T-helper 2 cell treated with Interferon-gamma antibody and Interleukin-4, amounts not matched to agents 5 μg/mL and 100 μg/mL, for 36 hours (primary cell): ENCODE measurements at places on chromosomes 12 and 14.
A peak's percentile ranks its signal among the peaks of the same experiment; 100 is the strongest.

DNA sequence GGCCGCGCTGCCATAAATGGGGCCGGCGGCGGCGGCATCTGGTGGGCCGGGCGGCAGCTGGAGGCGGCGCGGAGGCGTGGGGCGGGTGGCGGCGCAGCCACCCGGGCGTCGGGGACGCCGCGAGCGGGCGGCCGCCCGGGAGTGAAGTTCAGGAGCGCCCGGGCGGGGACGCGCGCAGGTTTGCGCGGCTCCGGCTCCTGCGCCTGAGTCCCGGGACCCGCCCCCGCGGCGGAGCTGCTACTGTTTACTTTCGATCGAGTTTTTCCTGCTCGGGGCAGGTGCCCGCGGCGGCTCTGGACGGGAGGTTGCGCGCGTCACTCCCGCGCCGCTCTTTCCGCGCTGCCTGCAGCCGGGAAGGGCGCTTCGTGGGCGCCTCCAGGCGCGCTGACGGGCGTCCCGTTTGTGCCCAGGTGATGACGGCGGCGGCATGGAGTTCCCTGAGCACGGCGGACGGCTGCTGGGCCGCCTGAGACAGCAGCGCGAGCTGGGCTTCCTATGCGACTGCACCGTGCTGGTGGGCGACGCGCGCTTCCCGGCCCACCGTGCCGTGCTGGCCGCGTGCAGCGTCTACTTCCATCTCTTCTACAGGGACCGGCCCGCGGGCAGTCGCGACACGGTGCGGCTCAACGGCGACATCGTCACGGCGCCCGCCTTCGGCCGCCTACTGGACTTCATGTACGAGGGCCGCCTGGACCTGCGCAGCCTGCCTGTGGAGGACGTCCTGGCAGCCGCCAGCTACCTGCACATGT lies at the start of gene ZBTB42:
TSS of gene ZBTB42 (plus strand) at position 331 of the 749 bp plus-strand sequence. CDS start at position 428, 97 bp downstream.
- DNase-seq: peak; percentile 75

DNA sequence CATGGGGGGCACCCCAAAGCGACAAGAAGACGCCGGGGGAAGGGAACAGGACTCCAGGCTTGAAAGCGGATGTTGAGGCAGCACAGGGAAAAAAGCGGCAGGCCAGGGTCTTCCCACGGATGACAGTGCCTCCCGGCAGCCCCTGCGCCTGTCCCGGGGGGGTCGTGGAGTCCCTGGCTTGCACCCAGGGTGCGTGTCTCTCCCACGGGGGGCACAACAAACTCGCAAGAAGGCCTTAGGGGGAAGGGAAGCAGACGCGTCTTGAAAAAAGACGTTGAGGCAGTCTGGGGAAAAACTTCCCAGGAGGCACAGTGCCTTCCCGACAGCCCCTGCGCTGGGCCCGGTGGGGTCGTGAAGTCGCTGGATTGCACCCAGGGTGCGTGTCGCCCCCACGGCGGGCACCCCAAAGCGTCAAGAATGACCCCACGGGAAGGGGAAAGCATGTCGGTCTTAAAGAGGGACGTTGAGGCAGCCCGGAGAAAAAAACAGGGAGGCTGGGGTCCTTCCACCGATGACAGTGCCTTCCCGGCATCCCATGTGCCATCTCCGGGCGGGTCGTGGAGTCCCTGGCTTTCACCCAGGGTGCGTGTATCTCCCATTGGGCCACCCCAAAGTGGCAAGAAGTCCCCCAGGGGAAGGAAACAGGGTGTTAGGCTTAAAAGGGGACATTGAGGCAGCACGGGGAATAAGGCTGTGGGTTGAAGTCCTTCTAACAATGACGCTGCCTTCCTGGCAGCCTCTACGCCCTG lies 159.9 kb upstream of the ALG10B start:
- no peak for DNase-seq

- no peak for DNase-seq
Measured at GRCh38 chr12:132162508-132163031, 18.3 kb downstream of the NOC4L start.

DNA sequence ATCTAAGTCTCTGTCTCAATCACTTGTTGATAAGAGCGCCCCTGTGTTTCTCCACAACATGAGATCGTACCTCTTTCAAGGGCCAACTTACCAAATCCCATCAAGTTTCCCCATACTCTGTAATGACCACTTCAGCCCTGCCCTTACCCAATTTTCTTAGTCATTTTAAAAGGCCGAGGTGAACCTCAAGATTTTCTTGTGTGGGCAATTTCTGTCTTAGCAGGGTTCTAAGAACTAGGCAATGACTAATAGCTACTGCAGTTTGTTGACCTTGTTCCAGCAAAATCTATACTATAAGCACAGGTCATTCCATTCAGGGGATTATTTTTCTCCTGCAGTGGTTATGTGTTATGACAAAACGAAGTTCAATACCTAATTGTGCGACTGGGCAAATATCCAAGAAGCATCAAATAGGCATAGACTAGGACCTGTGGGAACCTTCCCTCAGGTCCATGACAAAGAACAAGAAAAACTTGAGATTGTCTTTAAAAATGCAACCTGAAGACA lies 359.8 kb downstream of the PCNX1 start:
- peak; percentile 69 for DNase-seq

- DNase-seq: no peak
Measured at GRCh38 chr14:51228890-51229289, 11.2 kb upstream of the TMX1 start.

DNA sequence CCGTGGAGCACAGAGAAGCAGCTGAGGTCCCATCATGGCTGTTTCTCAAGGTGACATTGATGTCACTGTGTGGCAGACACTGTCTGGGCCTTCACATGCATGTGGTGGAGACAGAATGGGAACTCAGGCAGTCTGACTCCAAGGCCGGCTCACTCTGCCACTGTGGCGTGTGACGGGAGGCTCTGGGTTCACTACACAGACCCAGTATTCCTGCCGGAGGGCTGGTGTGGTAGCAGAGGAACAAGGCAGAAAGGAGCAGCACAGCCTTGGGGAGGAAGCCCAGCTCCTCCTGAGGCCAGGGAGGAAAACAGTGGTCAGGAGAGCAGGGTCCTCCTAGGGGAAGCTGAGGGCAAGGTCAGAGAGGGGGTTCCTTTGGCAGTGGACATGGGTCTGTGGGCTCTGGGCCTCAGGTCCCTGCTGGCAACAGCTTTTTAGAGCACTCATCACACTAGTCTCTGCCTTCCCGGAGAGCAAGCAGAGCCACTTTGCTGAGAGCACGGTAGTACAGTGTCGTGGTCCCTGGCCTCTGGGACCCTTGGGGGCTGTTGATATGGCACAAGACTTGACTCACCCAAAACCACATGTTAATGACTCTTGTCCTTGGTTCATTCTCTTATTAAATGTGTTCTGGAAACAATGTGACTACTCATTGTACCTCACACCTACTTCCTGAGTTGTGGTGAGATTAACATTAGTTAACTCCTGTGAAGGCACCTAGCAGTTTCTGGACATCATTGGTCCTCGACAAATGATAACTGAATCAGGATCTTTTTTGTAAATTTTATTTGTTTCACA lies 21.3 kb downstream of the DCAF4 start:
- DNase-seq: no peak

DNA sequence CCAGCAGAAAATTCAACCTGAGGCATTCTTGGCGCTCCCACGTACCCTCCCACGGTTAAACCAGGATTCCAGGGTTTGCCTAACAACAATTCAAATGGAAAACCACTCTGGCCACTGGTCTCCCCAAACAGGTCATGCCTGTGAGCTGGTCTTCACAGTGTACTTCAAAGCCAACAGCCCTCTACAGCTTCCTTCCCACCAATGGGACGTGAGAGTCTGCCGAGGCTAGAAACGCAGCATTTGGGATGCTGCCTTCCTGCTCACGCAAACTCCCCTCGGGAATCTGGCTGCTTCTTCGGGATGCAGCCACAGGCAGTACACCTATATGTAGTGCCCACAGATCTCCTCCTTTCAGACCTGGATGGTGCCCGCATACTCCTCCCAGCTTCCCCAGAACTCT lies 149.1 kb downstream of the KLHL28 start:
- no peak for DNase-seq

DNA sequence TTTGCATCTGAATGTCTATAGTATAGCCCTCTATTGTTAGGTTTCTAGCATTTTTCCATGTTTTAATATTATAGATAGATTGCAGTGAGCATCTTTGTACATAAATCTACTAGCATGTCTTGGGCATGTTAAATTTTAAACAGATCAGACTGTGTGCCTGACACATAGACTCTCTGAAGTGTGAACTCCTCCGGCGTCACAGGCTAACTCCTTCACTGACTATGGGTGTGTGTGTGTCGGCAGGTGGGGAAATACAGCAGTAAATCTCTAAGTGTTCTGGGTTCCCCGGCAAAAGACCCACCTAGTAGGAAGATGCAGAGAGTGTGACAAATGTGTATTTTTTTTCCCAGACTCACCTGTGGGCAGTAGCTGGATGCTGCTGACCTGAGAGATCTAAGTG lies 2.3 kb downstream of the VWF start:
- no peak for DNase-seq

DNA sequence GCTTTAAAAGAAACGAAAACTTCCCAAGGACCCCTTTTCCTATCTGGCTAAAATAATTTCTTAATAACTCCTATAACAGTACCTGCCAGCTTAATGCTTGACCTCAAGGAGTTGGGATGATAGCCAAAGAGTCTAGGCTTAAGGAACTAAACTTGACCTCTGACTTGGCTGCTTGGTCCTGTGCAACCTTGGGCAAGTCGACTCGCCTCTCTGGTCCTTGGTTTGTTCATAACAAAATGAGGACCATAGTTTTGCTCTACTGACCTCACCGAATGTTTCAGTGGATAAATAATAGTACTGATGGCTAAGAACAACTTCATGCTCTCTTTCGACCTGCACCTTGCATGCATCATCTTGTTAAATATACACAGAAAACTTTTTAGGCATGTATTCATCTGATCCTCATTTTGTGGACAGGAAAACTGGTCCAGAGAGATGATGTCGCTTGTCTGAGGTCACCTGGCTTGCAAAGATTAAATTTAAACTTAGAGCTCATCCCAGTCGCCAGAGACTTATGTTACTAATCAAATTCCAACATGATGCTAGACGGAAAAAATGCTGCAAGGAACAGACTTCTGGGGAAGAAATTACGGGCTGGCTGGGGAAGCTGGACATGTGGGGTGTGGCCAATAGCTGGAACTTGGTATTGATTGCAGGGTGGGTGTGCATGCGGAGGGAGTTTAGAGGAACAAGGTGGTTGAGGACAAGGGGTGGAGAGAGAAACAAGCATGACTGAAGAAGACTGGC lies 38.0 kb upstream of the WSCD2 start:
- no peak for DNase-seq

GRCh38 chr12:32671930-32672780 lies 6.9 kb upstream of the DNM1L start:
- DNase-seq: peak; percentile 10

DNA sequence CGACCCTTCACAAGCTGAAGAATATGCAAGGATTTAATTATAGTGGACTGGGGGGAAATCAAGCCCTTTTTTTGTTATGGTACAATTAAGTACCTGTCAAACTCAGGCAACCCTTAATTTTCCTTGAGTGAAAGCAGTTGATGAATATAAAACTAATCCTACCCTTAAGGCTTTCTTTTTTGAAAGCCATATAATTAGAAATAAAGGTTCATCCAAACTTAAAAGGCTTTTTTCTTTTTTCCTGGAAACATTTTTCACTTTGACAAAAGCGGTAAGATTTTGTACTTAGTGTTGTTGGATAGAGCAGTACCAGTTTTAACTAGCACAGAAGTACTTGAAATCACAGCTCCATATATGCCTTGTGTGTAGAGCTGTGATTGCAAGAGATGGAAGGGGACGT lies 91.9 kb upstream of the MANSC4 start:
- DNase-seq: no peak

DNA sequence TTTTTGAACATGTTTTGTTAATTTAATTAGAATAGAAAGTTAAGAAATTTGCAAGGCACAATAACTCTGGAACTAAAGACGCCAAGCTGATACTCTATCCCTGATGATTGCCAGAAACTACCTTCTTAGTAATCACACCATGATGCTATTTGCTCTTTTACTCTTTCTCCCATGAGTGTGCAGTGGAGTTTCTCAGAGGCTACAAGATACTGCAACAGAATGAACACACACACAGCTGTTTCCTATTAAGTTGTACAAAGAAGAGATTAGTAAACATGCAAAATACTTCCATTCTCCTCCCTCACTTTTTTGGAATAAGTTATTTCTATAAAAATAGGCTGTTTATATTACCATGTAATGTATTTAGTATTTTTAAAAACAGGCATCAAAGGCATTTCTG lies 1367.5 kb downstream of the AACS start:
- no peak for DNase-seq

GRCh38 chr12:103929046-103929783 lies 995 bp upstream of the HSP90B1 start:
- peak; percentile 86 for DNase-seq

- DNase-seq: no peak
Measured at GRCh38 chr14:47284283-47284682, 391.1 kb downstream of the MDGA2 start.

DNA sequence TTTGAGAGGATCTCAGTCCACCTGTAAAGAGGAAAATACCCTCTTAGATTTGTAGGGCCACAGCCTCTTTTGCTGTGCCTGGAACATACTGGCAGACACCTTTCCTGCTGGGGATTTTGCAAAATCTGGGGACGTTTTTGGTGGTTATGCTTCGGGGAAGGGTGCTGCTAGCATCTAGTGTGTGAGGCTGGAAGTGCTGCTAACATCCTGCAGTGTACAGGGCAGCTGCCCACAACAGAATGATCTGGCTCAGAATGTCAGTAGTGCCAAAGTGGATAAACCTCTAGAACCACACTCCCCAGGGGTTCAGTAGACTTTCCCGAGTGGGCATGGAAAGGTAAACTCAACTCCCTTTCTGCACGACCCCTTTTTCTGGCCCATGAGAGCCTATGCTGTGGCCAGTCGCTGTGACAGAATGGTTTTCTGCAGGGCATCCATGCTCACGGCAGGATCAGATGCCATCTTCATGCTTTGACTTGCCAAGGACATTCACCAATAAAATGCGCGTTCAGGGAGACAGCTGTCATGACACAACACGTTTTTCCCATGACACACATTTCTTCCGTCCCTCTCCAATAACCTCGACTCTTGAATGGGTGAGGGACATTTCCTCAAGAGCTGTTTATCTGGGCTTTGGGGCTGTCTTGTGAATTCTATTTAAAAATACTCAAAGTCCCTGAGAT lies 240.9 kb downstream of the RGS6 start:
- DNase-seq: no peak

DNA sequence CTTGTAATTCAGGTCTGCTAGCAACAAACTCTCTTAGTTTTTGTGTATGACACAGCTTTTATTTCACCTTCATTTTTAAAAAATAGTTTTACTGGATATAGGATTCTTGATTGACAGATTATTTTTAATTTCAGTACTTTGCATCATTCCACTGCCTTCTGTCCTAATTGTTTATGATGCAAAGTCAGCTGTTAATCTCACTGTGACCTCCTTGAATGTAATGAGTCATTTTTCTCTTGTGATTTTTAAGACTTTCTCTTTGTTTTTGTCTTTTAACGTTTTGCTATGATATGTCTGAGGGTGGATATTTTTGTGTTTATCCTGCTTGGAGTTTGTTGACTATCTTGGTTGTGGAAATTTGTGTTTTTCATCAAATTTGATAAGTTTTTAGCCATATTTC lies 126.3 kb upstream of the FBXO33 start:
- no peak for DNase-seq

DNA sequence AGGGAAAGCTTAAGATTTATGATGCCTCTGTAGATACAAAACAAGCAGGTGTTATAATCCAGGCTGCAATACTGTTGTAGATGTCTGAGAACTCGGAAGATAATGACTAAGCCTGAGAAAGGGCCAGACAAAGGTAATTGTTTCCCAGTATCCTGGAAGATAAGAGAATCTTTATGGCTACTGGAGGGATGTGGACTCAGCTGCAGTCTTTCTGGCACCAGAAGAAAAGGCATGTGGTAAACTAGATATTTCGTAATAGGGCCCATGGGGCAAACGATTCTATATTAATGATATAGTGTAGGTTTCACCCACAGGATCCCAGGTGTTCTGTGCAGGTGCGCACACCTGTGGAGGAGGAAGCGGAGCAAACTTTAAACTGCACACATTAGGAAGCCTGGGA lies 9.2 kb upstream of the APOLD1 start:
- DNase-seq: no peak
